ENCODE measurements at places on chromosomes 16 and 17.
A peak's percentile ranks its signal among the peaks of the same experiment; 100 is the strongest.

GRCh38 chr17:42708588-42708987 is 26.3 kb downstream of the CNTNAP1 start:
- no peak for DNase-seq

DNA sequence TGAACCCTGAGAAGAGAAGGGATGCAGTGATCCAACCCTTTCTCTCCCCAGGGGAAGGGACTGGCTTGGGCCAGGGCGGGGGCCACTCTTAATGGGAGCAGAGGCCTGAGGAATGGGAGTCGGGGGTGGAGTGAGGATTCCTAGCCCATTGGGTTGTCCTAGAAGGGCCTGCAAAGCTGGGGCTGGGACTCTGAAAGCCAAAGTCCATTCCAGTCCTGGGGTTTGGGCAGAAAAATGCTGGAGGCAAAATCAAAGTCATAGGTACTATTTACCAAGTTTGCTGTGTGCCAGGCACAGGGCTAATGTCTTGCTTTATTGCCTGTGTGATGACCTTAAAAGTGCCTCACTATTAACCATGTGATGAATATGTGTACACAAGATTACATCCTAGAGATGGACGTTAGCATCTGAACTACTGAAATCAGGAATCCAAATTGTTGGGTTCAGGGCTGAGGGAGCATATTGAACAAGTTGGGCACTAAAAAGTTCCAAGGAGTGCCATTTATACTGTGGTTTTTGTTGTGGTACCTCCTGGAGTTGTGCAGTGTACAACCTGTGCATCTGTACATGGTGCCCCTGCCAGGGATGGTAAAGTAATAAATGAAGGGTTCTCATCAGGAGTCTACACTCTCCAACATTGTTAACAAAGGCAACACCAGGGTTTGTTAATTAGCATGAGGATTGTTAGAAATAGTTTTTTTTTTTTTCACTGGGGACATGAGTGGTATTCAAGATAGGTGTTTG is 84.4 kb upstream of the NKD1 start:
- no peak for DNase-seq

DNA sequence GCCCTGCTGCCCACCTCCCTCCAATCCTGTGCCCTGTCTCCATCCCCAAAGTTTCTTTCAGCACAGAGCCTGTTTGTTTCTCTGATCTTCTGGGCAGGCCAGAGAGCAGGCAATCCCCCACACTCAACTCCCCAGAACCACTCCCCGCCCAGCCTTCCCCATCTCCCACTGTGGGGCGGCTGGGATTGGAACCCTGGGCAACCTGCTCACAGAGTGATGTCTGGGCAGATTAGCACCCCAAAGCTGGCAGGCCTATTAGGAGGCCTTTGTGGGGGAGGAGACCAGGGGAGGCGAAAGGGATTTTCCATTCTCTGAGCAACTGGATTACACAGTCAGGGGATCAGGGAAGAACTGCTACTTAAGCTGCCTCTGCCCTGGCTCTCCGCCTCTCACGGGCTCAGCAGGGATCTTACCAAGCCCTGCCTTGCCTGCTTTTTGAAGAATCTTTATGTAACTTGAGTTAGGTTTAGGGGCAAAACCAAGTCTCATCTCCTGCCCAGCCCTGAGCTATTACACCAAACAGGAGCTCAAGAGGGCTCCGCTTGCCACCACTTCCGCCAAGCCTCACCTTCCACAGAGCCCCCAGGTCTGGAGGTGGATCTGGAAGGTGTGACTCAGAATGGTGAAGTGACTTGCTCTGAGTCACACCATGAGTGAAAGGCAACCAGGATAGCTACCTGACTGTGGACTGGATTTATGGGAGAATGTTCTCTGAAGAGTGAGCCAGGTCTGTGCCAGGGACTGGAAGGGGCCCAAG is 16.0 kb upstream of the LHX1 start:
- DNase-seq: no peak

GRCh38 chr17:9644910-9645751 is at the start of gene USP43:
USP43 (plus strand) TSS chr17:9645517; CDS start chr17:9645633, 116 bp downstream.
- peak; percentile 18 for DNase-seq

DNA sequence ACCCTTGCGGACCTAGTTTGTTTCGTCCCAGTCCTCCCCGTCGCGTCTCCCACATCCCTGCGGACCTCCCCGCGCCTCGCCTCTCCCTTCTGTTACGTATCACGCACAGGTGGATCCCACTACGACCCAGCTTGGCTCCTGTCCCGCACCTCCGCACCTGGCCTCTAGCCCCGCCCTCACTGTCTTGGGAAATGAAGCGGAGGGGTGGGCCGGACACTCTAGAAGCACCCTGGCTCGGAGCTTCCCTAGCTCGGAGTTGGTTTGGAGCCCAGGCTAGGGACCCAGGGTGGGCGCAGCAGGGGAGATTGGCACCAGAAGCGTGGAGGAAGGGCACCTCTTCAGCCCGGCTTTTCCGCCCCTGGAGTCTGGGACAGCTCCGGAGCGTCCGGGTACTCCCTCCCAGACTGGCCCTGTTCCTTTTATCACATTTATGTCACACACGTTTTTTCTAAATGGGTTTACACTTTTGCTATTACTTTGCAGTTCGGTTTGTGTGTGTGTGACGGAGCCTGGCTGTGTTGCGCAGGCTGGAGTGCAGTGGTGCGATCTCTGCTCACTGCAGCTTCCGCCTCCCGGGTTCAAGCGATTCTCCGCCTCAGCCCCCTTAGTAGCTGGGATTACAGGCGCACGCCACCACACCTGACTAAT is 1.4 kb upstream of the CEMP1 start:
- DNase-seq: peak; percentile 27

GRCh38 chr17:7308625-7309433 is 1.4 kb downstream of the EIF5A start:
- peak; percentile 81 for DNase-seq

DNA sequence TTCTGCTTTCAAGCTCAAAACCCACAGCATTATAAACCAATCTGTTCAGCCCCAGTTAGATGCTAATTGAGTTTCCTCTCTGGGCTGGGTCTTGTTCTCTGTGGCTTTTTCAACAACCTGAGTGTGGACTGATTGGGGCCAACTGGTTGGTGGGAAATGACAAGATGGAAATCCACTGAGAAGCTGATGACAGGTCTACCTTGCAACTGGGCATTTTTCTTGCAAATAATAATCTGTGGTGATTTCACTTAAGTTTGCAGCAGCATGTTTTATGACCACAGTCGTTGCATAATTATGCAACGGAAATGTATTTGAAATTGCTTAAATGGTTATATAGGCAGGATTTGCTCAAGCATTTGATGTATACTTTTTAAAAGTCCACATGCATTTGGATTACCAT is 69.9 kb downstream of the AKAP1 start:
- no peak for DNase-seq

DNA sequence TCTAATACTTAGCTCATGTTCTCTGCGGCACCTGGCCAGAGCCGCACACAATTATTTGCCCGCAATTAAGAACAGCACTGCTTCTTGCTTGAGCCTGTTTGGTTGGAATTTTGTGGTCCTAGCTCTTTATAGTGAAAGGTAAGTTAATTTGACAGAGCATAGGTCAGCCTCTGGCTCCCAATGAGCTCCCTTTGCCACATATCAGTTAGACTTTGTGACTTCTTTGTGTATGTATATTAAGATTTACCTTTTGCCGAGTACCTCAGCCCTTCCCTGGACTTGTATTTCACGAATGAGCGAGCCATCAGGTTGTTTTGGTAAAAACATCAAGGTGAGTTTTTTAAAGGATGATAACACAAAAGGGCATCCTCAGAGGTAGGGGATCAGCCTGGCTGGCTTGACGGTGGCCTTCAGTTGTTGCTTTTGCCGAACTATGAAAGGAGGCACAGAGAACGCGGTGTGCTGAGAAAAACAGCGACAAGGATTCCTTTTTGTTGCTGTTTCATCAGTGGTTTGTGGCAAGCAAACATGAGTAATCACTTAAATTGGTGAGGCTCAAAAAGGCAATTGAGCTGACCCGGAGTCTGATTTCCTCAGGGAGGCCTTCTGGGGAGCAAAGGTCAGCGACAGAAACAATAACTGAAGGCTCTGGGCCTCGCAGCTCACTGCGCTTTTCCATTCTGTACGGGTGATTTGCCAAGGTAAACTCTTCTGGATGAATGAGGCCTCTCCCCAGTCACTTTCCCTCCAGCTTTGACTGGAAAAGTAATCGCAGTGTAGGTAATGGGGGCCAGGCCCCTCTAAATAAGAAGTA is 163.6 kb downstream of the HS3ST3A1 start:
- peak; percentile 29 for DNase-seq

- DNase-seq: no peak
Observed at GRCh38 chr16:3133844-3134243, 985 bp upstream of the ZNF213 start.

All from fibroblast of skin of scalp (primary cell).